ENCODE measurements at places on chromosomes 7 and 10. TPM values are rescaled to one million over a fixed set of nuclear protein-coding genes. Genes with fewer than 3 reads are reported as not detected.

- no peak overlapping the region for H3K4me3 ChIP-seq
- H3K4me1 ChIP-seq, result no peaks in the 10 kb centered on the region
- H3K36me3 ChIP-seq, result no peaks in the 10 kb centered on the region
- H3K27ac ChIP-seq, result no peak overlapping the region
Observed at GRCh38 chr7:82039621-82040020, 269.8 kb upstream of the HGF start.

DNA sequence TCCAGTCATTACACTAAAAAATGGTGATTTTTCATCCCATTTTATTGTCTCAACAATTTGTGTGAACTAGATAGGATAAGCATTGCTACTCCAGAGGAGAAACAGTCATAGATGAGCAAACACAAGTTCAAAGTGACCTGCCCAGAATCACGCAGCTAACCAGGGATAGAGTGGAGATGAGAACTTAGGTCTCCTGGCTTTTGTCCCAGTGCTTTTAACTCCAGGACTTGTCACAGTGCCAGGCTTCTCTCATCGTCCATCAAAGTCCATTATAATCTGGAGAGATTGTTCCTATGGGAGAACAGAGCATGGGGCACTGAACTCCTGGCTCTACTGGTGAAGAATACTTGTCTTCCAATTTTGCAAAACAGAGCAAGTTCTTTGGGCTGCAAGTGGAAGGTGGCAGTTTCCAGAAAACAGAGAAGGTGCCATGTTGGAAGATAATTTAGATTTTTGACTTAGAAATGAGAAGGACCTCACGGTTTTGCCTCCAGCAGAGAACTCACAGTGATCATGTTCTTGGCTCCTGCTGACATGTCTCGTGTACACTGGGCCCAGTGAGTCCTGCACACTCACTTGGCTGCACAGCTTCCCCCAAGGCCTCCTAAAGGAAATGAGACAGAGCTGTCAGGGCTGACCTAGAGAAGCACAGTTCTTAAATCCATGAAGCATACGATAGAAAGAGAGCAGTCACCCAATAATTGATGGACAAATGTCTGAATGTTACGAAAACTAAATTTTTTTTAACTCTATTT, 322.9 kb upstream of the NRP1 start:
- no peaks in the 10 kb centered on the region for H3K27me3 ChIP-seq
- no peaks in the 10 kb centered on the region for H3K36me3 ChIP-seq
- no peaks in the 10 kb centered on the region for H3K4me1 ChIP-seq
- H3K27ac ChIP-seq, result no peak overlapping the region

The ACBD7 gene
- total RNA-seq, result 3.3 TPM

DNA sequence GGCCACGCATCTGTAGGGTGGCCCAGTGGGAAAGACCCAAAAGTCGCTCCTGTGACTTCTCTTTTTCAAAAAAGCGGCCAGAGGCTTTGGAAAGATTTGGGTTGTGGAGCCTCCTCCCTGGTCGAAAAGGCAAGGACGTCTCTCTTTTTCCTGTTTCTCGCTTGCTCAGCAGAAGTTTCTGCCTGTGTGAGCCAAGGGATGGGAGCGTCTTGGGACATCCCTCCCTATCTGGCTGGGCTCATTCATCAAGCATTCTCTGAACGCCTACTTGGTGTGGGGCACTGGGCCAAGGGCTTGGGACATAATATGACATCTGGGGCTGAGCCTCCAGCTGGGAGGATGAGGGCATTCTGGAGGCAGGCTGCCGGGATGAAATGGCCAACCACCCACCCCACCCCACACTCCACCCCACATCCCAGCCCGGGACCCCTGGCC, 120.9 kb downstream of the C10orf105 start:
- no peaks in the 10 kb centered on the region for H3K27me3 ChIP-seq
- peaks cover 9% of the 10 kb centered on the region for H3K4me1 ChIP-seq
- no peak overlapping the region for H3K4me3 ChIP-seq

DNA sequence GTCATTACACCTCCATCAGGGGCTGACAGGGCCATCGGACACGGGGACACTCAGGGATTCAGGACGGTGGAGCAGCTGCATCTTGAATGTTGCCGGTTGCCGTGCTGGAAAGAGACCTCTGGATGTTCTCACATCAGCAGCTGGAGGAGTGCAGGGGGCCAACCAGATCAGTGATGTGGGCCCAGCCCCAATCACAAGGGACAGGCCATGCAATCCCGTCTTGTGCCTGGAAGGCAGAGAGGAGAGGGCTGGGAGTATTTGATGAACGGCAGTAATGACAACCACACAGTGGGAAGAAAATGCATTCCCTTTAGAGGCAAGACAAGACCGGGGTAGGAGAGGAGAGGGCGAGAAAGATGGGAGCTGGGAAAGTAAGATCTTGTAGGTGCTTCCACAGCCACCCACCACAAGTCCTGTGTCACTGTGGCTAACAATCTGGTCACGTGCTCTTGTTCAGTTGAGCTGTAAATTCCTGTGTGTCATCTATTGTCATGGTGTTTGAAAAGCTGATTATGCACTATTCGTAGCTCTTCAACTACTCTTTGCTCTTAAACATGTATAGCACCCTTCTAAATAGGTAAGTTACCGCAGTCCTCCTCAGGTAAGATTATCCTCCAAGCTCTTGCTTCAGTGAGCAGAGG, 85.9 kb upstream of the LEP start:
- no peak overlapping the region for H3K27ac ChIP-seq
- H3K4me1 ChIP-seq, result no peaks in the 10 kb centered on the region
- no peak overlapping the region for H3K4me3 ChIP-seq

The SFTPA1 gene
- total RNA-seq, result 6.5 TPM

- H3K36me3 ChIP-seq, result no peaks in the 10 kb centered on the region
- H3K27me3 ChIP-seq, result peaks cover 59% of the 10 kb centered on the region
- no peak for DNase-seq
- no peak overlapping the region for H3K27ac ChIP-seq
- no peak overlapping the region for H3K4me3 ChIP-seq
- H3K4me1 ChIP-seq, result no peaks in the 10 kb centered on the region
Observed at GRCh38 chr10:77291596-77292505, 345.8 kb downstream of the KCNMA1 start.

DNA sequence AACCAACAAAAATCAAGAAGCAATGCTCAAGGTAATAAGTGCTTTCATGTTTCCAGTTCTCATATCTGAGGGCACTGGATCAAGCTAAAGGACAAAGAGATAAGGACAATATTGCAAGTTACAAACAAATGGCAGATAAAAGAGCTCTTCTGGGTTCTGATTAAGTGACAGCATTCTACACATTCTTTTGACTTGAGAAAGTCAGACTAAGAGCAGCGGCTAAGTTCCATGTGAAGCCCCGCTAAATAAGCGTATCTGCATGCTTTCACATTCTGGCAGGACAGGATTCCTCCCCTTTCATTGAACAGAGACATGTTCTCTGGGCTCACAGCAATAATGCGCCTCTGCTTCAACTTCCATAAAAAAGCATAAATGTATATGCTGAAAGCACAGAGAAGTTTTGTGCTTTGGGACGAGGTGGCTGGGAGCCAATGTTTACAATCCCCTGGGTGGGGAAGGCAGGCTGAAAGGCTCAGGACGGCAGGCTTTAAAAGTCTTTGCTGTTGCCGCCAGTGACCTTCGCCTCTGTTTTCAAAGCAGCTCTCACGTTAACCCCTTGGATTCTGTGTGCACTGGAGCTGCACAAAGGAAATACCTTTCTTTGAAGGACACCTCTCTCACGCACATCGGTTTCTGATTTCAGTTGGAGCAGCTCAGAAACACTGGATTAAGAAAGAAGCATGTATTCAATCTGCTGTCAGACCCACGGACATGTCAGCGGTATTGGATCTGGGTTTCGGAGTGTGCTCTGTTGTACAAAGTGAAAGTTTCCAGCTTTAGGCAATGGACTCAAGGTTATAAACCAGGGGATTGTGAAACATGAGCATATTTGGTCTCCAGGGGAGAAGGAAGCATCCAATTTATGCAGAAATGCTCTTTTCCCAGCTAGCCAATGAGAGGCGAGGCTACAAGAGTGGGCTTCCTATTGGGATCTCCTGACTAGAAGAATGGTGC, 105.4 kb upstream of the FAM133B start:
- DNase-seq, result peak; percentile 82
- H3K4me3 ChIP-seq, result peak overlapping the region; percentile 41
- H3K36me3 ChIP-seq, result no peaks in the 10 kb centered on the region
- peak overlapping the region; percentile 67 for H3K27ac ChIP-seq
- no peaks in the 10 kb centered on the region for H3K27me3 ChIP-seq
- peaks cover 50% of the 10 kb centered on the region for H3K4me1 ChIP-seq

DNA sequence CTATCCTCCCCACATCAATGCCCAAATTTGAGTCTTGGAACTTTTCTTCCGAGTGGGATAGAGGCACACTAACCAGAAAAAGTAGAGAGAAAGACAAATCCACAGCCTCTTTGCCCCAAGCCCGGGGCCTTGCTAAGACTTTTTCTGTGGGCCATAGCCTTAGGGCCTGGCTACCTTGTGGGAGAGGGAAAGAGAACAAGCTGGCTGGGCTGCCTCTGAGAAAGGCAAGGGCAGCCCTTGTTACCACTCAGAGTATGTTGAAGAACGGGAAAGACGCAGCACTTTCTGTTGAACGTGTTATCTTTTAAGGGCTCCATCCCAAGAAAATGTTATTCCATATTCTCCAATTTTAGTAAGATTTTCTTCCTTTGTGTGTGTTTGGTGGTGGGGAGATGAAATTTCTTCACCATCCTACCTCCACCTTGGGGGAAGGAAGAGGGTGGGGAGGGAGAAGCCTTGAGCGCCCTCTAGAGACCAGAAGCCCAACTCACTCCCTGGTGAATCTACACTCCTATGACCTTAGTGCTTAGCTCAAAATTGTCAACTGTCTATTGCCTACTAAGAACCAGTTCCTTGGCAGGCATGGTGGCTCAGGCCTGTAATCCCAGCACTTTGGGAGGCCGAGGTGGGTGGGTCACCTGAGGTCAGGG, 3.9 kb upstream of the NRF1 start:
- H3K4me1 ChIP-seq, result no peaks in the 10 kb centered on the region
- no peak overlapping the region for H3K4me3 ChIP-seq
- peaks cover 19% of the 10 kb centered on the region for H3K36me3 ChIP-seq
- H3K27ac ChIP-seq, result no peak overlapping the region
- DNase-seq, result no peak

DNA sequence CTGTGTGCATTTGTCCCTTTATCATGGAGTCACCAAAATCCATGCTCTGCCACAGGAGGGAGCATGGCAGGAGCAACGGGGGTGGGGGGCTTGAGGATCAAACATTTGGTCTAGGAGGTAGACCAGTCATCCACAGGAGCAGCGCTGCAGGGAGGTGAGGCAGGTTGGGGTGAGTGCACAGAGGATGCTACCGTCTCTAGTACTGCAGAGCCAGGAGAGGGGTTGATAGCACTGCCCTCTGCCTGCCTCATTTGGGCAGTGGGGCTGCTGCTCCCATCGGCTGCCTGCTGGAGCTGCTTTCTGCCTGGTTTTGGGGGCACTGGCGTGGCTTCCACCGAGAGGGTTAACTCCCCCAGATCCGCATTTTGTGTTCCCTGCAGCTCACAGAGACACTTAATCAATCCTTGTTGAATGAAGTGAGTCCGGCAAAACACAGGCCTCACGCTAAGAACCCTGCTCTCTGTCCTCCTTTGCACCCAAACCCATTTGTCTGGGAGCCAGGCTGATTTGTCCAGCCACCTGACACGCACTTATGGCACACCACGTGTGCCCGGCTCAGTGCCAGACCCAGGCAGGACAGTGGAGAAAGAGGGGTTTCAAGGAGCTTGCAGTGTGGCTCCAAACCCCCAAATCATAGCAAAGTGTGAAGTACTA, 527.1 kb upstream of the FOXK1 start:
- no peak overlapping the region for H3K4me3 ChIP-seq
- no peaks in the 10 kb centered on the region for H3K36me3 ChIP-seq
- H3K27ac ChIP-seq, result no peak overlapping the region
- DNase-seq, result no peak
- H3K4me1 ChIP-seq, result no peaks in the 10 kb centered on the region

GRCh38 chr10:92689663-92690210, at the start of gene HHEX:
HHEX (plus strand) TSS chr10:92689955; CDS start chr10:92689987, 32 bp downstream.
- DNase-seq, result peak; percentile 37
- peak within 1 kb of the TSS; percentile 78 for H3K27ac ChIP-seq
- H3K4me3 ChIP-seq, result peak within 1 kb of the TSS; percentile 74
- no peaks in the 10 kb centered on the region for H3K36me3 ChIP-seq
- H3K4me1 ChIP-seq, result peaks cover 16% of the 10 kb centered on the region
- H3K27me3 ChIP-seq, result no peaks in the 10 kb centered on the region

GRCh38 chr10:75283671-75284470, 48.1 kb upstream of the COMTD1 start:
- no peaks in the 10 kb centered on the region for H3K36me3 ChIP-seq
- no peaks in the 10 kb centered on the region for H3K4me1 ChIP-seq
- H3K27ac ChIP-seq, result no peak overlapping the region
- no peak overlapping the region for H3K4me3 ChIP-seq

The WEE2 gene
- not detected for total RNA-seq

The SH2B2 gene
- 11.8 TPM for total RNA-seq

The ZMIZ2 gene
- 91.3 TPM for total RNA-seq

The SPDYE9 gene
- not detected for total RNA-seq

DNA sequence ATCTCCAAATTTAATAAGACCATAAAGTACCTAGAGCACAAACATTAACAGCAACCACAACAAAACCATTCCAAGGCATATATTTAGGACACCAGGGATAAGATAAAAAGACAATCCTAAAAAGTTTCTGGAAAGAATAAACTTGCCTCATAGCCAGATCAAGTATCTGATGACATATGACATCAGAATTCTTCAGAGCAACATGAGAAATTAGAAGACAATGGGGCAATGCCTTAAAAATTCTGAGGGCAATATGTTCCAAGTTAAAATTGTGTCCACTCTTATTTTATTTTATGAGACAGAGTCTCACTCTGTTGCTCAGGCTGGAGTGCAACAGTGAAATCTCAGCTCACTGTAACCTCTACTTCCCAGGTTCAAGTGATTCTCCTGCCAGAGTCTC, 2.8 kb downstream of the EFCAB10 start:
- no peak for DNase-seq
- no peak overlapping the region for H3K27ac ChIP-seq
- no peak overlapping the region for H3K4me3 ChIP-seq
- no peaks in the 10 kb centered on the region for H3K27me3 ChIP-seq

DNA sequence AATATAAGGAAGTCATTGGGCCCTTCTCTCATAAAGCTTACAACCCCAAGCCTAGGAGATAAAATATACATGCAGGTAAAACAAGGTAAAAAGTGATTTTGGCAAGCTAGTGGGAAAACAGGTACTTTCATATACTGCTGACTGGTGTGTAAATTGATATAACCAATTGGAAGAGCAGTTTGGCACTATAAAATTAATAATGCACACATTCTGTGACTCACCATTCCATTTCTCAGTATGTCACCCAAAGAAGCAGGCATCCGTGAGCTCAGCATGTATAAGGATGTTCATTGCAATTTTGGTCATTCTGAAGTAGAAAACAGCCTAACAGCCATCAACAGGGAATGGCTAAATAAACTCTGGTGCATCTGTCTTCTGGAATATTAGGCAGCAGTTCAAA, 2.9 kb downstream of the MACROH2A2 start:
- DNase-seq, result no peak
- peaks cover 8% of the 10 kb centered on the region for H3K4me1 ChIP-seq
- no peaks in the 10 kb centered on the region for H3K27me3 ChIP-seq
- no peak overlapping the region for H3K4me3 ChIP-seq
- H3K27ac ChIP-seq, result no peak overlapping the region
- H3K36me3 ChIP-seq, result no peaks in the 10 kb centered on the region

Measured in HCT116 (cell line).